T-helper 1 cell (primary cell): ENCODE measurements at places on chromosomes 7 and 10.

DNA sequence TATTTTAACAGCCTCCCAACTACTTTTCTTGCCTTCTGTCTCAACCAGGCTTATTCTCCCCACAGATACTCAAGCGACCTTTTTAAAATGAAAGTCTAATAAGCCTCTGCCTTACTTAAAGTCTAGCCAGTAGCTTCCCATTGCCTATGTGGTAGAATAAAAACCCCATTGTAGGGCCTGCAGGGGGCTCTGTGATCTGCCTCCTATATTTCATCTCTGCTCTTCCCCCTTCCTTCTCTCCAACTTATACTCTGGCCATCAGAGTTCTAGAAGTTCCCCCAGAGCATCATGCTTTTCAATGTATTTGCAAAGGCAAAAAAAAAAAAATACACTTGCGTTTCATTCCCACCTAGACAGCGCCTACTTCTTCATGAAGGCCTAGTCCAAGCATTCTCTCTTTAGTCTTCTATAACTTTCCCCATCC is 167.7 kb upstream of the ADO start:
- DNase-seq: no peak

GRCh38 chr10:6108072-6108471 is 19.2 kb downstream of the RBM17 start:
- DNase-seq: no peak

DNA sequence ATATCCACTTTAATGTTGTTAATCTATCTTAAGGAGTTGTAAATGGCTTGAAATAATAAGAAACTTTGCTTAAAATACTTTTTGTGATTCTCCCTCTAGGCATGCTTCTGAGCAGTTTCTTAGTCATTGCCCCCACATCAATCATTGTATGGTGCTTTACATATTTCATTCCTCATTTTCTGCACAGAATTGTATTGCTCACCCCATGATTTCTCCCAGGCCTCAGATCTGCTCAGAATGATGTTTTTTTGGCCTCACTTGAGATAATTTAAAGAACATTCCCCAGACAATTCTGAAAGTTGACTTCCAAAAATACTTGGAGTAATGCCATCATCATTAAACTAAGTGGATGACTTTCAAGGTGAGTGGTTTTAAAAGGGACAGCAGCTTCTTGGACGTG is 82.1 kb upstream of the PRPS1L1 start:
- DNase-seq: no peak

GRCh38 chr7:116271963-116272886 is 61.9 kb downstream of the TES start:
- no peak for DNase-seq
